Smooth muscle cell of bladder (primary cell): ENCODE measurements at places on chromosomes 4 and X. TPM values are rescaled to one million over a fixed set of nuclear protein-coding genes. Genes with fewer than 3 reads are reported as not detected.

The PFKFB1 gene
- total RNA-seq, result under 0.01 TPM in 1 of 2 replicates, not detected in the other

The FGF16 gene
- under 0.01 and 0.09 TPM in 2 replicates for total RNA-seq

The POU4F2 gene
- total RNA-seq, result not detected in 2 replicates

The ZNF674 gene
- total RNA-seq, result 5.0 and 5.4 TPM in 2 replicates

The JCHAIN gene
- 1.7 and 6.7 TPM in 2 replicates for total RNA-seq
